Purkinje cell (primary cell): ENCODE measurements at places on chromosomes 7 and 10. TPM values are rescaled to one million over a fixed set of nuclear protein-coding genes. Genes with fewer than 3 reads are reported as not detected.

CXCL12 gene
- 7.9 and 8.9 TPM in 2 replicates for polyA plus RNA-seq

GPR37 gene
- 2.7 TPM in 1 of 2 replicates, not detected in the other for polyA plus RNA-seq

KCNMA1 gene
- polyA plus RNA-seq = 500 and 503 TPM in 2 replicates

TRIM73 gene
- polyA plus RNA-seq = 0.27 TPM in 1 of 2 replicates, not detected in the other

ADRA2A gene
- polyA plus RNA-seq = 0.52 and 1.6 TPM in 2 replicates

TUBB8 gene
- not detected in 2 replicates for polyA plus RNA-seq

MAPK8 gene
- polyA plus RNA-seq = 12.5 and 13.0 TPM in 2 replicates

FGFR2 gene
- polyA plus RNA-seq = 38.5 and 53.3 TPM in 2 replicates

PTPN20 gene
- 30.1 and 36.9 TPM in 2 replicates for polyA plus RNA-seq

UBE2H gene
- 20.9 and 32.0 TPM in 2 replicates for polyA plus RNA-seq

ARHGEF5 gene
- polyA plus RNA-seq = not detected in 2 replicates

RBP3 gene
- not detected in 2 replicates for polyA plus RNA-seq

VAX1 gene
- 0.51 TPM in 1 of 2 replicates, not detected in the other for polyA plus RNA-seq

DNAH11 gene
- not detected in 2 replicates for polyA plus RNA-seq

GIMAP7 gene
- 0.25 and 1.0 TPM in 2 replicates for polyA plus RNA-seq

NUTM2E gene
- polyA plus RNA-seq = not detected in 2 replicates

ALOX5 gene
- polyA plus RNA-seq = 0.27 TPM in 1 of 2 replicates, not detected in the other

NEUROG3 gene
- polyA plus RNA-seq = not detected in 2 replicates

CAV2 gene
- 0.14 and 1.9 TPM in 2 replicates for polyA plus RNA-seq

RPEL1 gene
- polyA plus RNA-seq = not detected in 2 replicates

SGMS1 gene
- polyA plus RNA-seq = 32.8 and 34.9 TPM in 2 replicates

ACSM6 gene
- polyA plus RNA-seq = not detected in 2 replicates

DENND2A gene
- 0.99 and 1.4 TPM in 2 replicates for polyA plus RNA-seq

AASS gene
- 9.1 and 9.2 TPM in 2 replicates for polyA plus RNA-seq
